HFFc6 (cell line): ENCODE measurements at places on chromosomes 7 and 10. TPM values are rescaled to one million over a fixed set of nuclear protein-coding genes. Genes with fewer than 3 reads are reported as not detected.

Gene PAPSS2
- total RNA-seq, result 458 to 630 TPM (median 474 TPM) in 3 replicates

Gene PUS7
- total RNA-seq, result 14.2 to 18.3 TPM (median 16.4 TPM) in 3 replicates

Gene ZFAND4
- total RNA-seq, result 3.6 to 4.3 TPM (median 3.7 TPM) in 3 replicates

DNA sequence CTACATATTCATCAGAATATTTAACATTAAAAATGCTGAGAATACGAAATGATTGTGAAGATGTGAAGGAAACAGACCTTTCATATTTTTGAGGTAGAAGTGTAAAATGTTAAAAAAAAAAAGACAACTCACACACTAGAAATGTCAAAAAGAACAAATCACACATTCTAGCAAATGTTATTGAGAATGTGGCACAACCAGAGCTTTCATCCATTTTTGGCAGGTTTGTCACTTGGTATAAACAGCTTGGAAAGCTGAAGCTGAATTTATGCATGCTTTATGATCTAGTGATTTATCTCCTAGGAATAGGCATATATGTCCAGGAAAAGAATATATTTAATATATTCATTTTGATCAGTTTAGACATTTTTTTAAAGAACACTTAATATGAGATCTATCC lies 784.9 kb upstream of the GHITM start:
- DNase-seq, result no peak

DNA sequence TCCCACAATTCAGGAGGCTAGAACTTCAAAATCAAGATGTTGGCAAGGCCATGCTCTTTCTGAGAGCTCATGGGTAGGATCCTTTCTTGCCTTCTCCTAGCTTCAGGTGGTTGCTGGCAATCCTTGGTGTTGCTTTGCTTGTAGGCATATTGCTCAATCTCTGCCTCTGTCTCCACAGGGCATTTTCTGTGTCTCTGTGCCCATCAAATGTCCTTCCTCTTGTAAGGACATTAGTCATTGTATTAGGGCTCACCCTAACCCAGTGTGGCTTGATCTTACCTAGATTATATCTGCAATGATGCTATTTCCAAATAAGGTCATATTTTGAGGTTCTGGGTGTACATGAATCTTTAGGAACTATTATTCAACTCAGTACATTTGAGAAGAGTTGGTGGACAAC lies 20.1 kb downstream of the BET1 start:
- DNase-seq, result no peak

DNA sequence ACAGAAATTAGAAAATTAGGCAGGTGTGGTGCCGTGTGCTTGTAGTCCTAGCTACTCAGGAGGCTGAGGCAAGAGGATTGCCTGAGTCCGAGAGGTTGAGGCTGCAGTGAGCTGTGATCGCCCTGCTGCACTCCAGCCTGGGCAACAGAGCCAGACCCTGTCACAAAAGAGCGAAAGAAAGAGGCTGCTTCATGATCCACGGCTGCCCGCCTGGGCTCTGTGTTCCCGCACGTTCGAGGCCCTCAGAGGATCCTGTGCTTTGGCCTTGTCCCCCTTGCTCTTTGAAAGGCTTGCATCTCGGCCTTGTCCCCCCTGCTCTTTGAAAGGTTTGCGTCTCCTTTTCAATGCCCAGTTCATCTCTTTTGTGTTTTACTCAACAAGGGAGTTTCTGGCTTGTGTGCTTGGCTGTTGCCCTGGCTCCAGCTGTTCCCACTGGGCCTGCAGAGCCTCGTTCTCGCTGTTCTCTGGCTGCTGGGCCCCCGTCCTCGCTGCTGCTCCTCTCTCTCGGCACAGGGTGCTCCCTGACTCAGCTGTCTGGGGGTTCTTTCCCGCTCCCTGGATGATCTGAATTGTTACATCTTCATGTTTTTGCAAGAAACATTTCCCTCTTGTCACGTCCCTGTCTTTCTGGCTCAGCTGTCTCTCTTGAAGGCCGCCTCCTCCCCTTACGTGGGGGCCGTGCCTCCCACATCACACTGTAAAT lies 45.1 kb upstream of the INPP5A start:
- DNase-seq, result no peak

- DNase-seq, result no peak
These were observed 735.2 kb upstream of the ANKRD30A start for GRCh38 chr10:36390221-36390620.
